HT1080 (cell line): ENCODE measurements at places on chromosomes 3 and 15. TPM values are rescaled to one million over a fixed set of nuclear protein-coding genes. Genes with fewer than 3 reads are reported as not detected.

The GOLGA8G gene
- not detected in 2 replicates for total RNA-seq

- DNase-seq: no peak
These were observed 274.1 kb downstream of the SHQ1 start for GRCh38 chr3:72574144-72574543.

The HYKK gene
- total RNA-seq: 0.57 and 1.6 TPM in 2 replicates

GRCh38 chr3:133303430-133303829, 96.4 kb upstream of the BFSP2 start:
- no peak for DNase-seq
